ENCODE measurements at places on chromosomes 12 and 14.
A peak's percentile ranks its signal among the peaks of the same experiment; 100 is the strongest.

DNA sequence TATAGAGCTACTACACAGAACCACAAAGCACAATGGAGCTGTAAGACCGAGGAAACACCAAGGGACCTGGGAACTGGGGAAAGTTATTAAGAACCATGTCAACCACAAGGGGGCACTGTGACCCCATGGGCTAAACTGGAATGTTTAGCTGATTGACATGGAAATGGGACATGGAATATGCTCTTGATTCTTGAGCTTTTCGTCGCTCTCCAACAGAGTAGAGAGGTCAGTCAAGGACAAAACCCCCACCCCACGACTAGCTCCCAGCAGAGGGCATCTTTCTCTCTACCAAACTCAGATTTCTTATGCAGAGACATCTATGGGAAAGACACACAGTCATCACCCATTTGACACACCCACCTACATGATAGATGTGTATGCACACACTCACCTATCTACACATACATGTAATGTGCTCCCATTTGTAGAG lies 10.1 kb downstream of the NDRG2 start:
- peak; percentile 63 for DNase-seq

GRCh38 chr12:76781321-76781720 lies 17.4 kb downstream of the ZDHHC17 start:
- DNase-seq, result no peak

DNA sequence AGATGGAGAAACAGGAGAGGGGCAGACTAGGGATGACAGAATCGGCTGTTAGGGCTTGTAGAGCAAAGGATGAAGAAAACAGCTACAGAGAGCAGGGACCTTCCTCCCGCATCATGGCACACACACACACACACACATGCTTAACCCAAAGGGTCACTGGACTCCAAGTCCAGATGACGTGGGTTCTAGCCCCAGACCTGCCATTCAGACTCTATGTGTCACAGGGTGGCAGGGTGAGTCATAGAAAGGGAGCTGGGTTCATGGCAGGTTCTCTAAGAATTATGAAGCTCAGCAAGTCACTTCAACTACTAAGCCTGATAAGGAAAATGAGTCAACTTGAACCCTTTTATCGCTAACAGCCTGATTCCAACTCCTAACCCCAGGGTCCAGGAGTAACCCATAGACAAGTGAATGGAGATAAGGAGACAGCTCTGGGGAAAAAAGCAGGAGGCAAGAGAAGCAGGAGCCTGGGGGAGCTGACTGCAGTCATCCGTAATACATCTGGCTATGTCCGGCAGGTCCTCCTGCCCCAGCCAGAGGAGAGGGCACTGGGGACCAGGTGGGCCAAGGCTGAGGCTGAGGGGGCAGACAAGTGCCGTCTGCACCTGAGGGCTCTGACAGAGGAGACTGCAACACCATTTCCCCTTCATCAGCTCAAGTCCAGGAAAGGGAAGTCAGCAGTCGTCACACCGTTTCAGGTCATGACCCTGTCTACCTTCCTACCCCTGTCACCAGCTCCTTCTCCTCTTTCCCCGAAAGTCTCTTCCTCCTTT lies 3.6 kb upstream of the TNFRSF1A start:
- no peak for DNase-seq

GRCh38 chr12:6952121-6952862 lies 1.1 kb downstream of the PTPN6 start:
- DNase-seq, result no peak

- no peak for DNase-seq
These were observed 310.6 kb downstream of the NPAS3 start for GRCh38 chr14:33249233-33249820.

- DNase-seq, result no peak
These were observed 10.6 kb upstream of the VWF start for GRCh38 chr12:6135071-6135470.

DNA sequence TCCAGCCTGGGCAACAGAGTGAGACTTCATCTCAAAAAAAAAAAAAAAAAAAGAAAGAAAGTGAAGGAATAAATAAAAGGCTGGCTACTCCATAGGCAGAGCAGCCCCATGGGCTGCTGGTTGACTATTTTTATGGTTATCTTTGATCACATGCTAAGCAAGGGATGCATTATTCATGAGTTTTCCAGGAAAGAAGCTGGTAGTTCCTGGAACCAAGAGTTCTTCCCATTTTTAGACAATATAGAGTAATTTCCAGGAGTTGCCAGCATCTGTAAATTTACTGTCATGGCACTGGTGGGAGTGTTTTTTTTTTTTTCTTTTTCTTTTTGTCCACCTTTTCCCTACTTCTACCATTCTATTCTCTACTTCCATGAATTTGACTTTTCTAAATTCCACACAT lies 24.2 kb downstream of the FGD4 start:
- DNase-seq, result peak; percentile 21

DNA sequence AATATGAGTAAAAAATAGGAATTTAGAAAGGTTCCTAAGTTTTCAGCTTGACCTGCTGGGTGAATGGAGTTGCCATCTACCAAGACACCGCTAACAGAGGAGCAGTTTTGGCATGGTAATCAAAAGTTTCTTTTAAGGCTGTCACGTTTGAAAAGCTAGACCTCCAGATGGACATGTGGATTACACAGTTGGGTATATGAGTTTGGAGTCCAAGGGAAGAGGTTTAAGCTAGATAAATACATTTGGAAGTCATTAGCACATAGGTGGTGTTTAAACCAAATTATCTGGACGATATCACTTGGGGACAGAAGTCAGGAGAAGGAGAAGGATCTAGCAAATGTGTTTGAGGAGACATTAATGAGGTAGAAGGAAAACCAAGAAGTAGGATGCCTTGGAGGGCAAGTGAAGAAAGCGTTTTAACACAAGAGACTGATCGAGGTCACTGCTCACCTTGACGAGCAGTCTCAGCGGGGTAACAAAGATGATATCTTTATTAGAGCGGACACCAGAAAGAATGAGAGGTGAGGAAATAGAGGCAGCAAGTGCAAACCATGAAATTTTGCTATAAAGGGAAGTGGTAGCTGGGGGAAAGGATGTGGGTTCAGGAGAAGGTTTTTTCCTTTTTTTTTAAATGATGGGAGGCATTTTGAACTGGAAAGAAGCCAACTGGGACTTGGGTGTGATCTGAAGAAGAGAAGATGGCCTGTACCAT lies 17.6 kb downstream of the PNP start:
- no peak for DNase-seq

DNA sequence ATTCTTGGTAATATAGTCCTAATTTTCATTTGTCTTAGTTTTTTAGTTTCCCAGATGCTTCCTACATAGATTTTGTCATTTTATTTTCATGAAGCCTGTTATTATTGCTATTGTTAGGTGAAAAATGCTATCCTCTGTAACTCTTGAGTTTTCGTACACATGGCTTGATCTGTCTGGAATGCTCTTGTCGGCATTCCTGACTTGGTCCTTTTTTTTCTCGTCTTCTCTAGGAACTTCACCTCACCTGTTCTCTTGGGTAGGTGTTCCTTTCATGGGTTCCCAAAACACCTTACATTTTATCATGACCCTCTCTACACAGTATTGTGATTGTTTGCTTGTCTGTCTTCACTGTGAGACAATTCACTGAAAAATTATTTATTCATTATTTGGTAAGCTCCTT lies 267.4 kb downstream of the TMTC2 start:
- DNase-seq, result no peak

GRCh38 chr14:81839056-81839455 lies 305.4 kb upstream of the SEL1L start:
- DNase-seq, result no peak

GRCh38 chr14:55097881-55098560 lies 31.0 kb upstream of the LGALS3 start:
- DNase-seq, result no peak

DNA sequence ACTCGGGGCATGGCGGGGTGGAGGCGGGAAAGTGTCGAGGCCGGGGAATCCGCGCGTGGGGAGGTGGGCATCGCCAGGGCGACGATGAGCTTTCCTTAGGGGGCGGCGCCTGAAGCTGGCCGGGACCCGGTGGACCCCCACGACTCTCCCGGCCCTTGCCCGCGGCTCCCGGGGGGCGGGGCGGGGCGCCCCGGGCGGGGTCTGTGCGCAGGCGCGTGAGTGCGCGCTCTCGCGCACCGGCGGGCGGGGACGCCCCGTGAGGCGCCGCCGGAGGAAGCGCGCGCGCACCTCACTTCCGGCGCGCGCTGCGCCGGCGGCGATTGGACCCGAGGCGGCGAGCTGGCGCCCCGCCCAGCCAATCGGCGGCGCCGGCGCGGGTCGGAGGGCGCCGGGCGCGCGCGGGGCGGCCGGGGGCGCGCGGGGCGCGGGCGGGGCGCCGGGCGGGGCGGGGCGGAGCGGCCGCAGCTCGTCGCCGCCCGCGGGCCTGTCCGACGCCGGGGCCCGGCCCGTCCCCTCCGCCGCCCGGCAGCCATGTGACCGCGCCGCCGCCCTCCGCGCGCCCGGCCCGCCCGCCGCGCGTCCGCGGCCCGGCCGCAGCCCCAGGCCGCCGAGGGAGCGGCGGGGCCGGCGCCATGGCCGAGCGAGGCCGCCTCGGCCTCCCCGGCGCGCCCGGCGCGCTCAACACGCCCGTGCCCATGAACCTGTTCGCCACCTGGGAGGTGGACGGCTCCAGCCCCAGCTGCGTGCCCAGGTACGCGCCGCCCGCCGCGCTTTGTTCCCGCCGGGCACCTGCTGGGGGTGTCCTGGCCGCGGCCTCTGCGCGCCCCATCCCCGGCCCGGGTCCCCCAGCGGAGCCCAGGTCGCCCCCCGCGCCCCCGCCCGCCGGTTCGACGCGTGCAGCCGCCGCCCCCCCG lies at the start of gene PACS2:
TSS of gene PACS2 (plus strand) at position 462 of the 914 bp plus-strand sequence. CDS start at position 633, 171 bp downstream.
- no peak for DNase-seq

DNA sequence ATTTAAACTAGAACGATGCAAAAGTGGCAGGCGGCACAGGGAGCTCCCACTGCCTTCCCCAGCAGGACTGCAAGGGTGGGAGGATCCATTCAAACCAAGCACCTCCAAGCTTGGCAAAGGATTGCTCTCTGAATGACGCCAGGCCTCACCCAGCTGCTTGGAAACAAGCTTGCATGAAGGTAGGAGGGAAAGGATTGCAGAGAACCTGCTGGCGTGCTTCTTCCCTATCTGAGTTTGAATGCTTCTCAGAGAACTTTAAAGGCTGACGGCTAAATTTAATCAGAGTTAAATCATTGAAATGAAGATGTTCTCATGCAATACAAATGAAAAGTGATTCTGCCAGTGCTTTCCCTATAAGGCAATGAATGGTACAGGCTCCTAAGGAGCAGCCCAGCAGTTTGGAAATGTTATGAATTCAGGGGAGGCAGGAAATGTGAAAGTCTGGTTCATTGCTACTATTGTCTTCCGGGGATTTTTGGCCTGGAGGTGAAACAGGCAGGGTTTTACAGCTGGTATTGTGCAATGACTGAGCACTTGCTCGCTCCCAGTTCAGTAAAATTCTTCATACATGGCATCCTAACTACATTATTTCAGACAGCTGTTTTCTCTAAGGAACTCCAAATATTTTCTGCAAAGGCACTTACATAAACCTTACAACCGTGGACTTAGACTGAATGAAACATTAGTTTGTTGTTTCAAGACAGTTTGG lies 31.9 kb upstream of the DUSP6 start:
- no peak for DNase-seq

Data from CMK (cell line).